ENCODE measurements at places on chromosomes 12 and 14.
A peak's percentile ranks its signal among the peaks of the same experiment; 100 is the strongest.

DNA sequence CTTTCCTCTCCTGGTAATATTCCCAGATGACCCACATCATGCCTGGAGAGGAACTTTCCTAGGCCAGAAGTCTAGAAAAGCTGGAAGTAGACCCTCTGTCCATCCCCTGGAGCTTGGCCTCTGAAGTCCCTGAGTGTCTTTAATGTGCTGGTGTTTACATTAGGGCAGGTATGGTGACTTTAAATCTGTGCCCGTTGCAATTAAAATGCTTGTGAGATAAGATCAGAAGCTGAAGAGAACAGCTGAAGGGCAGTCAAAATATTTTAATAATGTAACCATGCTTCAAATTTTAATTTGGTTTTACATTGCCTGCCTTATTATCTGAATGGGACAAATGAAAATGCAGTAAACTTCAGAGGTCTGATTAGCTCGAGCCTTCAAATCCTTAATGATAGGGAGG lies 1022.5 kb downstream of the BCL11B start:
- DNase-seq = no peak

DNA sequence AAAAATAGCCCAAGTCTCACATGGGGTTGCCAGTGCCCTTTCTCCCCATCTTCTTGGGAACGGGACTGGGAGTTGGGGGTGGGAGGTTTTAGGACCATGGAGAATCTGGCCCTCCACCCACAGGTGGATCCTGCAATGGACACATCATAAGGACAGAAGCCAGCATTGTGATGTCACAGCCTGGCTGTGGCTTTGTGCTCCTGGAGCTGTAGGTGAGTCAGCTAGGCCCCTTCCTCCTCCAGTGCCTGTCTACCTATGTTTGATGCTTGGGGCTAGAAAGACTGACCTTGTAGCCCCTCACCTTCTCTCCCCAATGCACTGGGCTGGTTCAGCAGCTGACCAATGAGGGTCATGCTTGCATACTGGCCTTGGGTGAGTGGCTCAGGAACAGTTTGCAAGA lies at the start of gene CCDC197:
CCDC197 (plus strand) TSS at position 220 of the 400 bp plus-strand sequence. CDS start 831 bp downstream, outside the sequence.
- DNase-seq = no peak

DNA sequence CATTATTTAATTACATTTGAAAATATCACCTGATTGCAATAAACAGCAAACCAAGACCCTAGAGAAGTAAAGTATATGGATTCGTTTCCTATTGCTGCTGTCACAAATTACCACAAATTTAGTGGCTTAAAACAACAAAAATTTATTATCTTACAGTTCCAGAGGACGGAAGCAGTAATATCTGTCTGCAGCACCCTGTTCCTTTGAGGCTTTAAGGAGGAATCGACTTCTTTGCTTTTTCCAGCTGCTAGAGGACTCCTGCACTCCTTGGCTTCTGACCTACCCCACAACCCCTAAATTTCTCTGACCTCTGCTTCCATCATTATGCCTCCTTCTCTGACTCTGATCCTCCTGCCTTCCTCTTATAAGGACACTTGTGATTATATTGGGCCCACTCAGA lies 23.8 kb upstream of the PPM1A start:
- no peak for DNase-seq

DNA sequence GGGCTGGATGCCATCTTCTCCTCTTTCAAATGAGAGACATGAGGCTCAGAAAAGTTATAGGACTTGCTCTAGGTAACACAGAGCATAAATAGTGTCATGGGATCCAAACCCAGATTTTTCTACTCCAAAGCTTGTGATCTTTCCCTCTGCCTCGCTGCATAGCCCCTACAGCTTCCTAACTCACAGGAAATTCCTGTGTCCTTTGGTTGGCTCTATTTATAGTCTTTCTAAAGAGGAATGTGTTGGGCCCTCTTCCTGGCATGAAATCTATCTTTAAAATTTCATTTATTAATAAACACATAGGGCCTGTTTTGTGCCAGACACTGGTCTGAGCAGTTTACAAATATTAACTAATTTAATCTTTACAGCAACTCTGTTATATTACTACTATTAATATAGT lies 9.8 kb upstream of the KCNA5 start:
- DNase-seq = no peak

GRCh38 chr14:36221112-36221511 lies 44.6 kb upstream of the PTCSC3 start:
- no peak for DNase-seq

GRCh38 chr12:119036878-119037825 lies 55.8 kb downstream of the SRRM4 start:
- peak; percentile 53 for DNase-seq

GRCh38 chr14:71130491-71131179 lies 223.4 kb downstream of the PCNX1 start:
- peak; percentile 73 for DNase-seq

DNA sequence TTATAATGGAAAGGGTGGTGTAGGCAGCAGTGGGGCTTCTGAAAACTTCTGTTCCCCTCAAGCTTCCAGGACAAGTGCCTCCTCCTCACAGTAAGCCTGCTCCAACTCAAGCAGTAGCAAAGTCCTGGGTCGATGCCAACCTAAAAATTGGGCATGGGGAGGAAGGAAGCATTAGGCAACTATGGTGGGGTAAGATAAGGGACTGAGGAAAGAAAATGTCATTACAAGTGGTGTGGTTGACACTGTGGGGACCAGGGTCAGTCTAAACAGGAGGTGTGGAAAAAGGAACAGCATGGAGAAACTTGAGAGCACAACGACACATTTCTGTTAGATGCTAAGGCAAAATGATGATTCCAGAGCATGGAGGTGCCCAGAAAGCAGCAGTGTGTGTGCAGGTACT lies 34.9 kb downstream of the WIF1 start:
- no peak for DNase-seq

- DNase-seq = no peak
Measured at GRCh38 chr12:110256780-110257431, 24.1 kb upstream of the ATP2A2 start.

DNA sequence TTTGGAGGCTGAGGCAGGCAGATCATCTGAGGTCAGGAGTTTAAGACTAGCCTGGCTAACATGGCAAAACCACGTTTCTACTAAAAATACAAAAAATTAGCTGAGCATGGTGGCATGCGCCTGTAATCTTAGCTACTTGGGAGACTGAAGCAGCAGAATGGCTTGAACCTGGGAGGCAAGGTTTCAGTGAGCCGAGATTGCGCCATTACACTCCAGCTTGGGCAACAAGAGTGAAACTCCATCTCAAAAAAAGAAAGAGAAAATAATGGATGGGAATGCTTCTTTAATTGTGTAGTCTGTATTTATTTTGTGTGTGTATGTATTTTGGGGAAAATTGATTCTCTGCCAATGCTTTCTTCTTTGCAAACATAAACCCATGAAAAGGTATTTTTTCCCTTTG lies 32.5 kb downstream of the SRGAP1 start:
- no peak for DNase-seq

DNA sequence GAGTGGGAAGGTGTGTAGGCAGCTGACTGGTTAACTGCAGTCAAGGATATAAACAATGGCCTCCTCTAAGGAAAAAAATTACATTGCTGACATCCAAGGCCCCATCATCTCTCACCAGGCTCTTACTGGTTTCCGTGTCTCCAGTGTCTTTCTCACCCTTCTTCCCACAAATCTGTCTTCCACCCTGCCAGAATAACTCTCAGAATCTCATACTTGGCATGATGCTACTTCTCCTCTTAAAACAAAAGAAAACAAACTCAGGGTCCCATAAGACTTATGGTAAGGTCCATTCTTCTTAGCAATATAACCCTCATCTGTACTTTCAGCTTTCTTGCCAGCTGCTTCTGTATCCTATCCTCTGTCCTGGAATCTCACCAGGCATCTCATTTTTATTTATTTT lies 68.9 kb downstream of the SUSD6 start:
- no peak for DNase-seq

DNA sequence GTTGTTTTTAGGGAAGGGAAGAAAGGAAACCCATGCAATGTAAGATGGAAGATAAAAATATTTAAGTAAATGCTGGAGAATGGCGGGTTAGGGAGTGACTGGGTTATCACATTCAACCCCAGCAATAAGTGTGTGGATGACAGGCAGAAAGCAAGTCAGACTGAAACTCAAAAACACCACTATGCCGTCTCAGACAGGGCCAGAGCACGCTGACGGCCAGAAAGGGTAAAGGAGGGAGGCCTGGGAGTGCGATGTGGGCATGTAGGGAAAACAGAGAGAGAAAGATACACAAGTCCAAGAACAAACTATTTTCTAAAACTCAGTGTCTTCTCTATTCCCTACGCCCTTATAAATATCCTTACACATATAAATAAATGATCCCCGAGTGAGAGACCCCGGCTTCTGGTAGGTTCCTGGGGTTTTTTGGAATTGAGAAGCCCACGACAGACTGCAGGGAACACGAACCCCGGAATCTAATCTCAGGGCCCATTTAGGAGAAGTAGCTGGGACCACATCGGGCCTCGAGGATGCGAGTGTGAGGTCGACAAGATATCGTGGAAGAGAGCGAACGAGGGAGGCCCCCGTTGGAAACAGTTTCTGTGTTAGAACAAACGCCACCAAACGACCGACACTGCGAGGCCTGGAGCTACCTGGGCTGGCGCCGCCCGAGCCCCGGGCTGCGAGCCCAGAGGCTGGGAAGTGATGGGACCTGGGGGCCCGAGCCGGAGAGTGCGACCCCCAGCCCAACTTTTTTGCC lies 735 bp upstream of the OTX2 start:
- DNase-seq = no peak

DNA sequence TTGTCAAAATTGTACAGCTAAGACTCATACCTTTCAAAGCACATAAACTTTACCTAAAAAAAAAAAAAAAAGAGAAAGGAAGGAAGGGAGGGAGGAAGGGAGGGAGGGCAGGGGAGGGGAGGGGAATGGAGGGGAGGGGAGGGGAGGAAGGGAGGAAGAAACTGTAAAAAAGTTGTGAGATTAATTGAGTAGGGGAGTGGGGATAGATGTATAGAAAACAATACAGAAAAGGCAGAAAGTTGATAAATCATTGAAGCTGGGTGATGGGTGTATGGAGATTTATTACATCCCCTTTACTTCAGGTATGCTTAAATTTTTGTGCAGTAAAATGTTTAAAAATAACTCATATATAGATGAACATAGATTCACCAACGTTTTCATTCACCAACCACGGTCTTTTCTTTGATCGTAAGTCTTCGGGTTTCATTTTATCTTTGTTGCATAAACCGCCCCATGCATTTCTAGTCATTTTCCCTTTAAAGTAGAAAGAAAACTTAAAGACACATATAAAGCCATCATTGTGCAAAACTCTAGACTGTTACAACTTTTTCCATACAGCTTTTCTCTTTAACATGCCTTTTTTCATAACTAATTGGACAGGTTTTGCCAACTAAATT lies 191.2 kb upstream of the KRR1 start:
- DNase-seq = no peak

DNA sequence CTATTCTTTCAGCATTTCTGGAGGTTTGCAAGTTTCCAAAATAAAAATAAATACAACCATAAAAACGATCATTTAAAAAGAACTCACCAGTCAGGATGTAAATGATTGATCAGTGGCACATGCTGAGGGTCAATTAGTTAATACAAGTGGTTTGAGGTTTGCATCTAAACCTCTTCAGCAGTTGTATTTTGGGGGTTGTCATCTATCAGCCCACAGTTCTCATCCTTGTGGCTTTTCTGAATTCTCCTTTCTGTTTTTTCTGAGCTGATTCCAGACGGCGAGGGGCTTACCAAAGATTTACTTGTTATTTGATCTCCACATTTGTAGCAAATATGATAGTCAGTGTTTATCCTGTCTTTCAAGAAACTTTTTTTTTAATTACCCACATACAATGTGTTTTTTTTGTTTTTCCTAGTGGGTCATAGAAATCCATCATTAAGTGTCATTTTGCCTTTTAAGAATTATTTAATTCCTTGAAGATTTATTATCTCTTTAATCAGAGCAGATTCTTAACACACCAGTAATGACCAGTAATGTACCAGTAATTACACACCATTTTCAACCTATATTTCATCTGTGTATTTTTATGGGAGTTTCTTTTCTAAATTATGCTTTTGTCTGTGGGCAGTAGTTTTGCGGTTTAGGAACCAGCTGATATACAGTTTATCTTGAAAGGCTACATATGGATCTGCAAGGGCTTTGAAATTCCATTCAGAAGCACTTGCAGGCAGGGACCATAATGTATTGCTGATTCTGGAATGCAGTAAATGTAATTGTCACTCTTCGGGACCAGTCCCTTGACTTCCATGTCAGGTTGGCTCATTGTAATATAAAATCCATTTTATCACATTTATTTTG lies 56.3 kb upstream of the DAAM1 start:
- DNase-seq = no peak

GRCh38 chr12:68506619-68507018 lies 104.1 kb upstream of the RAP1B start:
- DNase-seq = no peak

DNA sequence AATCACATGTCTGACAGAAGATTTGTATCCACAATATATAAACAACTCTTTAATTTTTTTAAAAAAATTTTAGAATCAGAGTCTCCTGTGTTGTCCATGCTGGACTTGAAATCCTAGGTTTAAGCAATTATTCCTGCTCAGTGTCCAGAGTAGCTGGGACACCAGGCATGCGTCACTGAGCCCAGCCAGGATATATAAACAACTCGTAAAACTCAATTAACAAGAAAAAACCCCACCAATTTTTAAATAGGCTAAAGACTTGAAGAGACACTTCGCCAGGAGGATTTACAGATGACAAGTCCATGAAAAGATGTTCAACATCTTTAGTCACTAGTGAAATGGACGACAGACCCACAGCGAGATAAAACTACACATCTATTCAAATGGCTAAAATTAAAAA lies 2.0 kb upstream of the SCN8A start:
- DNase-seq = no peak

DNA sequence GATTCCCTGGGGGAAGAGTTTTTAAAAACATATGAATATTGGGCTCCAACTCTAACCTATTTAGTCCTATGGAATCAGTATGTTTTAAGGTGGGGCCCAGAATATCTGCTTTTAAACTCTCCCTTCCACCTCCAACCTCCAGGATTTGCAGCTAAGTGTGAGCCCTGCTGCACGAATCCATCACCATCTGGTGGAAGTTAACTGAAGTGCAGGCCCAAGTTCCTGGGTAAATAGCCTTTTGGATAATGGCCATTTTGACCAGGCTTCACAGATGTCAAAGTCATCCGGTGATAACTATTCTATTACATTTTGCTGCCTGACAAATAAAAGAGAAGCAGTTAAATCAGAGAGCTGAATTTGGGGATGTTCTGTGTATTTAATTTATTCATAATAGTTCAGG lies 58.1 kb upstream of the RMST start:
- DNase-seq = peak; percentile 23

Data from dermis blood vessel endothelial cell (primary cell).